ENCODE measurements at places on chromosomes 3 and 15.

- DNase-seq = peak; percentile 46
Measured at GRCh38 chr15:74345051-74345450, 22.4 kb downstream of the CYP11A1 start.

- peak; percentile 73 for DNase-seq
Measured at GRCh38 chr3:123586968-123587367, 2.1 kb upstream of the HACD2 start.

GRCh38 chr15:90665288-90666134, 51.6 kb upstream of the BLM start:
- peak; percentile 44 for DNase-seq

DNA sequence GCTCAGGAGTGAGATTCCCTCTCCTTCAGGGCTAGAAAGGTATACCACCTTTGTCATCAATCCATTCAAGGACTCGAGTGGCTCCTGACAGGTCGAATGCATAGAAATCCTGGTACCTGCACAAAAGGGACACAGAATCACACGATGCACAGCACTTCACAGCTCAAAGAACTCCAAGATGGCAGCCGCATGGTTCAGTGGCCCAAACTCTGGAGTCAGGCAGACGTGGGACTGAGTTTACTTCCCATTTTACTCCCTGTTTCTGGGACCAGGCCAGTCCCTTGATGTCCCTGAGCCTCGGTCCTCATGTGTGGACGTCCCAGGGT, 536 bp downstream of the WDR73 start:
- DNase-seq = no peak

- DNase-seq = peak; percentile 83
Measured at GRCh38 chr15:25391971-25392721, 46.7 kb downstream of the UBE3A start.

DNA sequence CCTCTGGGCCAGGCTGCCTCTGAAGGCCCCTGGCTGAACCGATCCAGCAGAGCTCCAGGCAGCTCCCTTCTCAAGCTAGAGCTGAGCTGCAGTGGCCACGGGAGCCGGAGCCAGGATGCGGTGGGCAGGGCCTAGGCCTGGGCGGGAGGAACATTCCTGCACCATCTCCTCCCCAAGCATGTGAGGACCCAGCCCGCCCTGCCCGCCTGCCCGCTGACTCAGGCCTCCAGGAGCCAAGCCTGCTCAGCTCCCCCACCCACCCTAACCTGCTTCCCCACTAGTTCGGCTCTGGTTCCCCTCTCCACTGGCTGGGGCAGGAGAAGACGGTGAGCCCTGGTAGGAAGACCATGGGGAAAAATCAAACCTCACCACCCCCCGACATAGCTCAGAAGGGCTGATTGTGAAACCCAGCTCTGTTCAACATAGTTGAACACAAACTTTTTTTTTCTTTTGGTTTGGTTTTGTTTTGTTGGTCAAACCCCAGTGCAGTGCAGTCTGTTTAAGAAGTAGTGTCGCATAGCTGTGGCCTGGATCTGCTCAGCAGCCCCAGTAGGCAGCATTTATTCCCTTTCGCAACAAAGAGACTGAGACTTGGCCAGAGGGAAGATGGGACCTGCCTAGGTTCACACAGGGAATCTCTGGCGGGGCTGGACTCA, 13.5 kb downstream of the SNX33 start:
- DNase-seq = peak; percentile 96

DNA sequence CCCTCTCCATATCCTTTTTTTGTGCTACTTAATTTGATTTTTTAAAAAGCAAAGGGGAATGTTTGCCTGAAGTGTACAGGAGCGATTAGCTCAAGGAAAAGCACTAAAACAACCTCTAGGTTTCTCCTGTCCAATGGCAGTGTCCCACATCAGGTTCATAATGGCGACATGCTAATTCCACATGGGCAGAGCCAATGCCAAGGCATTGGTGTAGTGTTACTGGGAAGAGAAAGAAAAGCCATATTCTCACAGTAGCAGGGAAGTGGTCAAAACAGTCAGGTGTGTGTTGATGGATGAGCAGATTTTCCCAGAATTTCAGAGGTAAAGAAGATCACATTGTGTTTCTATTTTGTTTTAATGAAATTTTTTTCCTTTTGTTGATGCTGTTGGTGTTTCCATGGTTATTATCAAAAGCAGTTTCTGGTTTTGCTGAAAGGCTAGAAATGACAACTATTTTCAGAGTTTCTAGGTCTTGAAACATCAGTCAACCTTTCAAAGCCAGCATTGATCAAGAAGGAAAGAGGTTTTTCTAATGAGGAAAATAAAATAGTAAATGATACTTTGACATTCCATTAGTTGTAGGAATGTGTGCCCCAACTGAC, 65.2 kb downstream of the FNDC3B start:
- DNase-seq = peak; percentile 39

GRCh38 chr3:173893066-173893465, 495.5 kb downstream of the NLGN1 start:
- peak; percentile 31 for DNase-seq

- DNase-seq = no peak
Measured at GRCh38 chr3:137062250-137062649, 104.5 kb downstream of the IL20RB start.
